ENCODE measurements at places on chromosomes 11 and 22. TPM values are rescaled to one million over a fixed set of nuclear protein-coding genes. Genes with fewer than 3 reads are reported as not detected.

DNA sequence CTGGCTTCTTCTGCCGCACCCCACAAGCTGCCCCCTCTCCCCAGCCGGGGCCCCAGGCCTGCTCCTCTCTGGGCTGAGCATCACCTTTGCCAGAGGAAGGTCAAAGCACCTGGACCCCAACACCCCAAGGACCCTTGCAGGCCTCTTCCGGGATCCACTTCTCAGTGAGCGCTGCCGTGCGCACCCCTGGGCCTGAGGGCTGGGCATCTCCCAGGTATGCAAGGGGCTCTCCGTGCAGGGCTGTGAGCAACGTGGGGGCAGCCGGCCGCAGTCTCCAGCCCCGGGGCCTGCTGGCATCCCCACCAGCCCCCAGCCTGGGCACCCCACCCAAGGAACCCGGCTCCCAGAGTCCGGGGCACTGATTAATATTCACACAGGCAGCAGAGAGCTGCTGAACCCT is 64.0 kb downstream of the BRD1 start:
- DNase-seq, result no peak

DNA sequence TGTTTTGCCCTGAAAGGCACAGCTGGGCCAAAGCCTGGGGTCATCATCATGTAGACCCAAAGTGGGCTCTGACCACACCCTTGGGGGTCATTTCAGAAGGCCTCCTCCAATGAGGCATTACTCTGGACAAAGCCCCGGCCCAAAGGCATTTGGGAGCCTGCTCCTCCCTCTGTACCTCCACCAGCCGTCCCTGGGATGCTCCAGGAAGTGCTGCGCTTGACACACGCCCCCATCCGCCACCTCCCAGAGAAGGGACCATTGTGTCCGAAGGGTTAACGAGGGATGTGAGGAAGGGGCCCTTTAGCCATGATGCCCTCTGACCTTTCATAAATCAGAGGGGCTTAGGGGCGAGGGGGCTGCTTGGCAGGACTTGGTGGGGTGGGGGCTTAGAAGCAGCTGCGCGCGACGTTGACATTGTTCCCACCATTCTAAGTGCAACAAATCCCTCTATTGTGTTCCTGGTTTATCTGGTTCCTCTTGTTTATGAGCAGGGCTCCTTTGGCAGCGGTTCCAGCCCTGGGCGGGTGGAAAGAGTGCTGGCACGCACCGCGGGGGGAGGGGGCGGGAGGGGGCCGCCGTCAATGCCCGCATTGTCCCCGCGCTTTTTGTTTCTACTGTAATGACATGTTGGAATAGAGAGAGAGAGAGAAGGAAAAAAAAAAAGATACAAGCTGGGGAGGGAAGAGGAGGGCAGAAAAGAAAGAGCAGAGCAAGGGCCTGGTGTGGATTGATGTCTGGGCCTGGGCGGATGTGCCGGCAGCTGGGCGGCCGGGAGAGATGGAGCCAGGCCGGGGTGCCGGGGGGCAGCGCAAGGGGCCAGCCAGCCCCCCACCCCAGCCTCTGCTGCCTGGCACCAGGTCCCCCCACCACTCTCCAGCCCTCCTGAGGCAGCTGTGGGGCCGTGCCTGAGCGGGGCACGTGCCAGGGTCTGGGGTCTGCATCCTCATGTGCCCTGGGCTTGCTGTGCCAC is 32.1 kb upstream of the SOX10 start:
- peak; percentile 25 for DNase-seq

DNA sequence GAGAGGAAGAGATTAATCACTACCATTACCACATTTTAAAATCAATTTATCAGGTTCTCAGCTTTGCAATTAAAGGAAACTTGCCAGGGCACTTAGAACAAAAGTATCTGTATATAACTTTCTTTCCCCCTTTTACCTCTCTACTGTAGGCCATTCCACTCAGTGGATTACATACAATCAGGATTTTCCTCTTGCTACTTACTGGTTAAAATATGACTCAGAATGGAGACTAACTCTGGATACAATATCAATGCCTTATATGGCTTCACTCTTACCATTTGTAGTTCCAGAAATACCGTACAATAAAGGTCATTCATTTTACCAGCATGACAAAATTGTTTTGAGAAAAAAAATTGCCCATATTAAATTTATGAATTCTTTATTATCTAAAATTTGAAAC is 706.8 kb downstream of the KCNA4 start:
- no peak for DNase-seq

GNAZ gene
- total RNA-seq, result 6.0 TPM

OR10G6 gene
- not detected for total RNA-seq

GRCh38 chr11:75233754-75234172 is 6.8 kb upstream of the TPBGL start:
- peak; percentile 79 for DNase-seq

GRCh38 chr22:39469326-39469680 is 12.5 kb downstream of the MGAT3 start:
- no peak for DNase-seq

- no peak for DNase-seq
These were observed 86.5 kb upstream of the CSNK2A3 start for GRCh38 chr11:11439591-11439990.

DNA sequence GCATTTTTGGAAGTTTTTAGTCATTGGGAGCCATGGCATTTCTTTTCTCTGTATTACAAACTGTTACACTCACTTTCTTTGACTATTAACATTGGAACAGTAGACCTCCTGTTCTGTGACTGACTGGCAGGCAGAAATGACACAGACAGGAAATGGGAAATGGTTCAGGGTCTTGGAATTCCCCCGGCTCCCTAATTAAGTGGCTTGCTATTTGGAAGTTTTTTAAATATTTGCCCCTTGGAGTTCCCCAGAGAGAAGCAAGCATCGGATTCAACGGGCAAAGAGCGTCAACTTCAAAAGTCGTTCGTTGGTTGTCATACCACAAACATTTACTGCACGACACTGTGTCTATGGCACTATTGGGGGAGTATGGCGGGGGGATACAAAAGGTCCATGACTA is 1.1 kb upstream of the BIRC2 start:
- DNase-seq, result peak; percentile 16

- DNase-seq, result no peak
These were observed 49.2 kb upstream of the CABP7 start for GRCh38 chr22:29670626-29671025.

GRCh38 chr11:43868852-43869567 is 11.6 kb upstream of the ALKBH3 start:
- no peak for DNase-seq

Measured in HT-29 (cell line).